ENCODE measurements at places on chromosomes 13 and 19.
A peak's percentile ranks its signal among the peaks of the same experiment; 100 is the strongest.

- peak; percentile 64 for DNase-seq
These were observed 9.1 kb upstream of the LHFPL6 start for GRCh38 chr13:39612023-39612637.

- DNase-seq, result no peak
These were observed 330.7 kb downstream of the PCDH20 start for GRCh38 chr13:61084988-61085387.

DNA sequence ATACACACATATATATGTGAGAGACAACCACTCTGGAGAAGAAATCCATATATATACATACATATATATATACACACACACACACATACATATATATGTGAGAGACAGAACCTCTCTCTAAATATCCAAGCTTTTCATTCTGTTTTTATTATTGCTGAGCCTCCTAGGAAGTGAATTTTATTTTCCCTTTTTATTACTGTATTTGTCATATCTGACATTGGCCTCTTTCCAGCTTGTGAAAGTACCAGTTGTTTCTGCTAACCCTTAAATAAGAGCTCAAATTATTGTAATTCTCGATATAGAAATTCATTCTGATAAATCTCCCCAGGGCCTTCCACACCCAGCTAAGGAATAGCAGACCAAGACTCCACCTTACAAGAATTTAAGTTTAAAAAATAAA lies 81.0 kb downstream of the NUFIP1 start:
- DNase-seq, result no peak

- DNase-seq, result no peak
These were observed 33.1 kb upstream of the SERP2 start for GRCh38 chr13:44340508-44340907.

DNA sequence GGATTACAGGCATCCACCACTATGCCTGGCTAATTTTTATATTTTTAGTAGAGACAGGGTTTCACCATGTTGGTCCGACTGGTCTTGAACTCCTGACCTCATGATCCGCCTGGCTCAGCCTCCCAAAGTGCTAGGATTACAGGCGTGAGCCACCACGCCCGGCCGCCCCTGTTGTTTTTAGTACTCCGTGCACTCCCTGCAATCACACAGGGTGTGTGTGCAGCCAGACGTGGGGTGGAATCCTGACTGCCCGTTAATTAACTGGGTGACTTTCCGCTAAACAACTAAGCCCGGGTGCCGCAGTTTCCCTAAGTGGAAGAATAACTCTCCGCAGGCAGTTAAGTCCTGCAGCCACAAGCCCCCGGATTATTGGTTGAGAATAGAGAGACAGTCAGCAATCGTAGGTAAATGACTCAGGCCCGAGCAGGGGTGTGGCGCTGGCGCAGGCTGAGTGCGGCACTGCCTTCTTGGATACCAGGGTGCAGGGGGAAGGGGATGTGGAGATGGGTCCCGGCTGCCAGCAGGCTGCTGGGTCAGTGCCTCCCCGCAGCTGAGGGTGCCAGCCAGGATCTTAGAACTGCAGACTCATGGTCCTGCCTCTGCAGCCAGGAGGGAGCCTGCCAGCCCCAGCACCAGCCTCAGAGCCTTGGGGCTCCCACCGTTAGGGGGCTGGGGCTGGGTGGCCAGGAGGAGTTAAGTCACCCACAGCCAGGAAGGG lies 6.1 kb upstream of the FXYD3 start:
- DNase-seq, result no peak

GRCh38 chr13:97464561-97464960 lies 30.6 kb downstream of the RAP2A start:
- DNase-seq, result no peak

GRCh38 chr13:48491423-48492095 lies 41.3 kb downstream of the RCBTB2 start:
- no peak for DNase-seq

GRCh38 chr13:49258089-49258796 lies 10.5 kb downstream of the CDADC1 start:
- DNase-seq, result no peak

- no peak for DNase-seq
These were observed 11.7 kb downstream of the RAP2A start for GRCh38 chr13:97445522-97446187.

DNA sequence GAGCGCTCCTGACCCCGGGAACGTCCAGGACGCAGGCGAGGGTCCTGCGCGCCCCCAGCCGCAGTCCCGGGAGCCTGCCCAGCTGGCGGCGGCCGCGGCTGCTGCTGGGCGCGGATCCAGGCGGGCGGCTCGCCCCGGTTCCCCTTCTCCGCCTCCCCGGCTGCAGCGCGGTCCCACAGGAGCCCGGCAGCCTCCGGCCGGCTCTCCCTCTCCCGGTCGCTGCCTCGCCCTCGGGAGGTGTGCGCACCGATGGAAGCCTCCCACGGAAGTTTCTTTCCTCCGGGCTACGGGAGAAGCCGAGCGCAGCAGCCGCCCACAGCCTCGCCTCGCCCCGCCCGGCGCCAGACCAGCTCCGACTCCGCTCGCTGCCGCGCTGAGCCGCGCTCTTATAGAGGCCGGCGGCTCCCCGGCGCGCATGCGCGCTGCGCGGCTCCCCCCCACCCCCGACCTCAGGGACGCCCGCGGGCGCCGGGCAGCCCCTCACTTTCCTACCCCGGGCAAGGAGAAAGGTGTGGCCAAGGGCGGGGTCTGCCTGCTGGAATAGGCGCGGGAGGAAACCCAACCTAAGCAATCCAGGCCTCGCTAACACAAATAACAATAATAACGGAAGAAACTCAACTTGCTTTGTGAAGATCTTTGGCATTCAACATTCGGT lies at the start of gene SHISA2:
Gene SHISA2, minus strand, starts transcription at position 360 of the 655 bp plus-strand sequence. CDS start 1,041 bp downstream, outside the sequence.
- peak; percentile 22 for DNase-seq

DNA sequence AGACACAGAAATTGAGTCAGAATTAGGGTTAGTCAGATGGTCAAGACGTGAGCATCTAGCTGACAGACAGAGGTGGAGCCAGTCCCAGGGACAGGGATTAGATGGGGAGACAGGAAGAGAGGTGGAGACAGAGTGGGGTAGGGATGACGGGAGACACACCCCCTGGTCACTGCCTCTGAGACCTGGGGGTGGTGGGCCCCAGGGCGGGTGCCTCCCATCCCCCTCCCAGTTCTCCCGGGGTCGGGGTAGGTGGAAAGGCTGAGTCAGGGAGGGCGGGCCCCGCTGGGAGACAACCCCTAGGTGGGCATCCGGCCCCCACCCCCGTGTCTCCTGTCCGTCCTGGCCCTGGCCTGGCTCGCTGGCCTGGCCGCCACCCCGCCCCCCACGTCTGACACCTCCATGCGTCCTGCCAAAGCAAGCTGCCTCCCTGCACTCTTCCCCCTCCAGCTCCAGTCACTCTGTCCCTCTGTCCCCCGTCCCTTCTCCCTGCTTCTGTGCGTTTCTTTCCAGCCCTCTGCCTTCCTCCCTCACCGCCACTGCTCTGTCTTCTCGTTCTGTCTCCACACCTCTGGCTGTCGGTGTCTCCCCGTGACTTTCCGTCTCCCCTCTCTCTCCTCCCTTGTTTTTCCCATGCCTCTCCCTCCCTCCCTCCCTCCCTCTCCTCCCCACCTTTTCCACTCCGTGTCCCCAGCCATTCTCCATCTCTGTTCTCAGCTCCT lies 15.1 kb downstream of the CCDC97 start:
- no peak for DNase-seq
